ENCODE measurements at places on chromosomes 12 and 14.

DNA sequence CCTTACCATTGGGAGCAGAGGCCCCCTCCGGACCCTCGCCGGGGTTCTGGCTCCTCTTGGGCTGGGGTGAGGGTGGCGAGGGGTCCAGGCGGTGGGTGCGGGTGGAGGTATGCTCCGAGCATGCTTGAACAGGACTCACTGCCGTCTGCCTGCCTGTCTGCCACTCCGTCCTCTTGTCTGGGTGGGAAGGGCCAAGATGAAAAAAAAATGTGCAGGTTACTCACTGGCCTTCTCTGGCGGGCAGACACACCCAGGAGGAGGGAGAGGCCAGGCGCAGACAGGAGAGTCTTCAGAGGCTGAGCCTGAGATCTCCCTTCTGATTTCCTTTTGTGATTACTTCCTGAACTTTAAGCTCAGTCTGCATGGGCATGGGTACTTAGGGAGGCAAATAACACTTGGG is 76.1 kb downstream of the STON2 start:
- DNase-seq = no peak

DNA sequence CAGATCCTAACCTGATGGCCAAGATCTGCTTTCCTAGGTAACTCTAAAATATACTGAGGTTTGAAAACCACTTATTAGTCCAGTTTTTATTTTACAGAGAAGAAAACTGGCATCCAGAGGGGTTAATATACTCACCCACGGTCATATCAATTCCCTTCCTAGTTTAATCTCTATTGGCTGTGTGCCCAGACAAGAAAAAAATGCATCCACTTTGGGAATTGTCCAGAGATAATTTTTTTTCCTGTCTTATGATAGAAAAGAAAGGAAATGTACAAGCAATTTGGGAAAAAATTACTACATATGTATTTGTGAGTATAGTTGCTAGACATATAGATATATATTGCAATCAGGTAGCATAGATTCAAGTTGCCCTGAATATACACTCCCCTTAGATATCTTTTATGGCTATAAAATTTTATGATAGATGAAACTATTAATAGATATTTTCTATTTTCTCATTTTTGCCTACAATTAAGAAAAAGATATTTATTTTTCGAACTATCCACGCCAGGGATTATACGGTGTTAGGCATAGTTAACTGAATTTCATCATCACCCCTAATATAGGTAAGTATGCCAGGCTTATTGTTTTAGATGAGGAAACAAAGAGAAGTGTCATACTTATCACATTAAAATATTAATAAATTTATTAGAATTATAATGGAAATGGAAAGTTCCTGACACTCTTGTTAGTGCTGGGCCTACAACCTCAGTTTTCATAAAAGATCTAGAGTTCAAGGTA is 100.5 kb upstream of the SLC38A2 start:
- no peak for DNase-seq

DNA sequence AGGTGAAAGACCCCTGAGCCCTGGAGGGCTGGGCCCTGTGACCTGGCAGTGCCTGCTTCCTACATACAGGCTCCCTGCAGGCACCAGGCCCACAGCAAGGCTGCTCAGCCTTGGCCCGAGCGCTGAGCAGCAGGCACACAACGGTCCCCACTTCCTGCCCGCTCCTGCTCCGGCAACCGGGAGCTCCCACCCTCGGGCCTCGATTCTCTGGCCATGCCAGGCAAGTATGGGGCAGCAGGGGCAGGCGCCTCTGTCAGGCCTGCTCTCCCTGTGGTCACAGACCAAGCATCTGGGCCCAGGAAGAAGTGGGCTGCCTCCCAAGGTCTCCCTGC is 30.6 kb upstream of the NUDT14 start:
- no peak for DNase-seq

DNA sequence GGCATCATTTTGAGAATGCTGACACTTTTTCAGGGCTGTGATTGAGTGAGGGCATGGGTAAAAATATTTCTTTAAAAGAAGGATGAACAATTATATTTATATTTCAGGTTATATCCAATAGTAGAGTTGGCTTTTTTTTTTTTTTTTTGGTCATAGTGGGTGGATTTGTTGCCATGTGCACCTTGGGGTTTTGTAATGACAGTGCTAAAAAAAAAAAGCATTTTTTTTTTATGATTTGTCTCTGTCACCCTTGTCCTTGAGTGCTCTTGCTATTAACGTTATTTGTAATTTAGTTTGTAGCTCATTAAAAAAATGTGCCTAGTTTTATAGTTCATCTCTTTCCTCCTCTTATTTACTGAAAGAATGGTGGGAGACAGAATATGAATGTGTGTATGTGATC is 1.4 kb upstream of the RAB5B start:
- no peak for DNase-seq

DNA sequence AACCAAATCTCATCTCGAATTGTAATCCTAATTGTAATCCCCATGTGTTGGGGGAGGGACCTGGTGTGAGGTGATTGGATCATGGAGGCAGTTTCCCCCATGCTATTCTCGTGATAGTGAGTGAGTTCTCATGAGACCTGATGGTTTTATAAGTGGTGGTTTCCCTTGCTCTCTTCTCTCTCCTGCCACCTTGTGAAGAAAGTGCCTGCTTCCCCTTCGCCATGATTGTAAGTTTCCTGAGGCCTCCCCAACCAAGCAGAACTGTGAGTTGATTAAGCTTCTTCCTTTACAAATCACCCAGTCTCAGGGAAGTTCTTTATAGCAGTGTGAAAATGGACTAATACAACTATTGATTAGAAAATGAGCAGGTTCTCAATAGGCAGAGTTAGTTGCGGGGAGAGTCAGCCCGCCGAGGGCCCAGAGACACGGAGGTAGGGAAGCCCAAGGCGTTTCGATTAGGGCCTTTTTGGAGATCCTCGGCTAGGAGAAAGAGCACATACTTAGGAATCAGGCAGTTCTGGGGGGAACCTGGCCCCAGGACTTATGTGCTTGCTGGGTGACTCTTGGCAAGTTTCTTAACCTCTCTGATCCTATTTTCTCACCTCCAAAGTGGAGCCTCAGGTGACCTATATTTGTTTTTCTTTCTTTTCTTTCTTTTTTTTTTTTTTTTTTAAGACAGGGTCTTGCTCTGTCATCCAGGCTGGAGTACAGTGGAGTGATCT is 65.7 kb downstream of the MVK start:
- no peak for DNase-seq

- DNase-seq = no peak
These were observed 204.2 kb upstream of the HMGA2 start for GRCh38 chr12:65620046-65620445.

- DNase-seq = no peak
These were observed 1.9 kb downstream of the FOXN3 start for GRCh38 chr14:89415159-89415558.

GRCh38 chr12:122052285-122052684 is 26.3 kb upstream of the MLXIP start:
- no peak for DNase-seq

DNA sequence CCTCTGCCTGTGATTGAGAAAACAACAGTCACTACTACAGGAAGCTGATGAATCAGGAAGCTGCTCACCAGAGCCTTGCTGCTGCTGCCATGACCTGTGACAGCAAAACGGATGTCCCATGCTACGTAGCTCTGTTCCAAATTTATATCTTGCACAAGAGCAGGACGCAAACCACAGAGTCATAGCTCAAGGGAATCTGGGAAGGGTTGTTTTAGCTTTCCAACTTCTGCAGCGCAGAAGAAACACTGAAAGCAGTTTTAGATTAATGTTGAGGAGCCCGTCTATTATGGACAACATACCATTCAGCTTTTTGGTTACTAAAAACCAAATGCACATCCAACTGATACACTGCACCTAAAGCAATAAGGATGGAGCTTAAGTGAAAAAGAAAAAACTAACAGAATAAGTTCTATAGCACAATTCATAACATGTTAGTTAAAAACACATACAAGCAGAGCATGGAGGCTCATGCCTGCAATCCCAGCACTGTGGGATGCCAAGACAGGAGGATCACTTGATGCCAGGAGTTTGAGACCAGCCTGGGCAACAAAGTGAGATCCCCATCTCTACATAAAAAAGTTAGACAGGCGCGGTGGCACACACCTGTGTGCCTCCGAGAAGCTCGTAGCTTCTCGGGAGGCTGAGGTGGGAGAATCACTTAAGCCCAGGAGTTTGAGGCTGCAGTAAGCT is 1.7 kb upstream of the ANKRD33 start:
- DNase-seq = peak; percentile 32

GRCh38 chr12:119180380-119181040 is 1.8 kb downstream of the HSPB8 start:
- peak; percentile 52 for DNase-seq

- no peak for DNase-seq
These were observed 33.5 kb upstream of the ADGRD1 start for GRCh38 chr12:130920119-130920703.

- DNase-seq = no peak
These were observed 3.5 kb downstream of the EPYC start for GRCh38 chr12:91001306-91001705.

- DNase-seq = peak; percentile 34
These were observed 1.4 kb downstream of the RIN3 start for GRCh38 chr14:92514844-92515514.

- DNase-seq = no peak
These were observed 6.3 kb downstream of the COPS7A start for GRCh38 chr12:6730169-6730568.

GRCh38 chr12:125221602-125222001 is 156.4 kb downstream of the AACS start:
- DNase-seq = no peak

- no peak for DNase-seq
These were observed 4.9 kb upstream of the SLC2A3 start for GRCh38 chr12:7940906-7941305.

GRCh38 chr14:39847194-39847593 is 415.0 kb upstream of the FBXO33 start:
- no peak for DNase-seq

DNA sequence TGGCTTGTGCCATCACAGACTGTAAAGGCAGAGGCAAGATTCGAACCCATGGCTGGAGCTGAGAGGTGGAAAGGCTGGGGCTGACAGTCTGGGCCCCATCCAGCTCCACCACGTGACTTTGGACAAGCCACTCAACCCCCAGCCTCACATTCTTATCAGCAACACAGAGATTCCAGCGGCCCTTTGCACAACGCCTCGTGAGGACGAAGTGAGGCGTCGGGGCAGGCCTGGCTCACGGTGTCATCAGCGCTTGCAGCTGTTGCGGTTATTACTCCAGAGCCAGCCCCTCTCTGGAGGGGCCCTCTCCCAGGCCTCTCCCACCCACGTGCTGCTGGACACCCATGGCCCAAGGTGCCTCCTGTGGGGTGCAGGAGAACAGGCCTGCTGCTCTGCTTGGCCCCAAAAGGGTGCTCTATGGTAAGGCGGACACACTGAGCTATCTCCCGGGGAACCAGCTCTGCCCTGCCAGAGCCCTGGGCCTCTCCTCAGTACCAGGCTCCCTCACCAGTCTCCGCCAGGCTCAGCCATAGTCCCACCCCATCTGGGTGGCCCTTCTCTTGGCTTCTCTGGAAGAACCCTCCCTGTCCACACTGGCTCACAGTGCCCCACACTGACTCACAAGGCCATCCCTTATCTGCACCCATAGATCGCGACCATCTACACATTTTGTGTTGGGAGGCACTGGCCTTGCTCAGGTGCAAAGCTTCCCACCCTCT is 21.1 kb downstream of the CHGA start:
- DNase-seq = no peak

- DNase-seq = no peak
These were observed 105.9 kb upstream of the BCAT1 start for GRCh38 chr12:25054783-25055144.

GRCh38 chr12:47276621-47277309 is 197.0 kb upstream of the AMIGO2 start:
- no peak for DNase-seq

- DNase-seq = no peak
These were observed 30.8 kb downstream of the SRRM4 start for GRCh38 chr12:119012179-119012578.

GRCh38 chr12:13114251-13115052 is 11.0 kb upstream of the GSG1 start:
- DNase-seq = no peak

GRCh38 chr12:863285-863684 is 86.2 kb downstream of the RAD52 start:
- DNase-seq = no peak

DNA sequence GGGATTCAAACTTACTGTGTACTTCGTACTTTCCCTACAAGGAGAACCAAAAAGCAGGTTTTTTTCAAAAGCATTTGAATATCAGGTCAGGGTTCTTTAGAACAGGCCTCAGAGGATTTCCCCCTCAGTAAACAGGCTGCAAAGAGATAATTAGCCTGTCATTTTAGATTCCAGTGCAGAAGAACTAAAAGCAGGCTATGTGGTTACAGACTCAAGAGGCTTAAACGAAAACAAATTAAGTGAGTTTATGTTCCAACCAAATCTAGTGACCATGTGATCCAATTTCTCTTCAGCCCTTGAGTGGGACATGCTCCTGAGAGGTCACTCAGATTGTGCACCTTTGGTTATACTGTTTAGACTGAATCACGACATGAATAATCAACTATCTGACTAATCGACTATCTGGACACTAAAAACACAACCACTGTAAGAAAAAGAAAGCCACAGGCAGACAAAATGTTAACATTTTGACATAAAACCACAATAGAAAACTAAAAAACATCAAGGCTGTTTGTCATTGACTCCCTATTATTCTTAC is 4.5 kb downstream of the TMED8 start:
- DNase-seq = no peak

DNA sequence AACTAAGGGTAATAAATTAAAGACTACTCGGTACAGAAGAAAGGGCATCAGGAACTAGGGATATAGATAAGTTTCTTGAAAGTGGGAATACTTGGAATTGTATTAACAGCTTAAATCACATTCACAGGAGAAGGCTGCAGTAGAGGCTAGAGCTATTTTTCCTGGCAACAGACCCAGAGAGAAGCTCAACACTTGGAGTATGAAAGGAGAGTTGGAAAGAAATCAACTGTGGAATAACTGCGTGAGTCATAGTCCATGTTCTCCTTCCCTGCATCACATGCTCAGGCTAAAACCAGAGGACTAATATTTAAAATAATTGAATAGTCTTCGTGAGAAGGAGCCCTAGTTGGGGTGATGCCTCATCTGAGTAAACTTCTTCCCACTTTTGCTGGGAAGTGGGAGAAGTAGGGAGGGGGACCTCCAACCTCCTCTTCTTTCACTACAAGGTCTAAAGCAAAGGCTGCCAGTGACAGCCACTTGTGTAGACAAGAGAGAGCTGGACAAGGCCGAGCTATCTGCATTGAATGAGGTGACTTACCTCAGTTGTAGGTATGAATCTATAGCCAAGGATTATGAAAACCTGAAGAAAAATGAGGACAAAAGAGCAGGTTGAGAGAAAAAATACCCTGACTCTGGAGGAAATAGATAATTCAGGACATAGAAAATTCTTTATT is 32.7 kb downstream of the DYRK2 start:
- DNase-seq = no peak

GRCh38 chr12:115261691-115262398 is 577.9 kb upstream of the TBX3 start:
- DNase-seq = no peak
